ENCODE measurements at places on chromosomes 4 and X. TPM values are rescaled to one million over a fixed set of nuclear protein-coding genes. Genes with fewer than 3 reads are reported as not detected.

DNA sequence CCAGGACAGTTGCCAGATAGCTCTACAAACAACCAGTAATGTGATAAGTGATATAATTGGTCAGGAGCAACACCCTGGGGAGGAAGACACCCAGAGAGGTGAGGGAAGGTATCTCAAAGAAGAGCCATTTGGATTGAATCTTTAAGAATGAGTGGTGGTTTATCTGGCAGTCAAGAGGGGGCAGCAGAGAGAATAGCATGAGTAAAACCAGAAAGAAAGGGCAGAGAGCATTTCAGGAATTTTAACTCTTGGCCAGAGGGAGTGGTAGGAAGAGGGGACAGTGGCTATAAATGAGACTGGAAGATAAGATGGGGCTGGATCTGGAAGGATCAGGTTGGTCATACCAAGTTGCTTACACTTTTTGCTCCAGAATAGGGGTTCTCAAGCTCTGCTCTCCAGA, 5.9 kb upstream of the SEPTIN6 start:
- peak; percentile 73 for DNase-seq

DNA sequence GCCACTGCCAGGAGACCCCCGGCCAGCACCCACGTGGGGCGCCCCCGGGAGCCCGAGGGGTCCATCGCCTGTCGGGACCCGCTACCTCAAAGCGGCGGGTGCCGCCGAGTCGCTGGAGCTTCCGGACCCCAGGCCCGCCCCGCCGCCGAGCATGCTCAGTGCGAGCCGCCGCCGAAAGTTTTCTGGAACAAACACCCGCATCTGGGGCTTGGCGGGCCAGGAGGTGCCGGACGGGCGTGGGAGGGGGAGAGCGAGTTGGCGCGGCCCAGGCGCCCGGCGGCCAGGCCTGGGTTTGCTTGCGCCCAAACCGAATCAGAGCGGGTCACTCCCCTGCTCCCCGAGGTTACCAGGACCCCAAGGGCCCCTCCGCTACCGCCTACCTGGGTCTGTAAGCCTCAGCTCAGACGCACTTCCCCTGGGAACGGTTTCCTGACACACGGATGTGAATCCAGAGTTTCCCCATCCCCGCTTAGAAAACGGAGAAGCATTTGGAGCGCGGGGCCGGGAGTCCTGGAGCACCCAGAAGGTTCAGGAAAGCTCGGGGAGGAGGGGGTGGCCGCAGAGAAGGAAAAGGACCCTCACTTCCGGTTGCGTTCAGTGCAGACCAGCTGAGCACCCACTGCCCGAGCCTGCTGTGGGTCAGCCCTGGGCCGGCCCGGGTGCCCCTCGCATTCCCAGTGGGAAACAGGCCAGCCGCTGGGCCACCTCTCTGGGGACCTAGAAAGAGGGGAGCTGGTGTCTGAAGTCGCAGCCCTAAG, at the start of gene EVC2:
Gene EVC2, minus strand, starts transcription at position 111 of the 758 bp plus-strand sequence. Its CDS starts 46 bp downstream, at position 65.
- DNase-seq = peak; percentile 35

GRCh38 chr4:14772388-14772787, 229.9 kb upstream of the CPEB2 start:
- DNase-seq = no peak

- DNase-seq = peak; percentile 33
These were observed 190.4 kb downstream of the ARAP2 start for GRCh38 chr4:36053930-36054329.

- DNase-seq = peak; percentile 31
These were observed 16.1 kb upstream of the TBC1D14 start for GRCh38 chr4:6893449-6894085.

- peak; percentile 36 for DNase-seq
These were observed 20.4 kb upstream of the SEPSECS start for GRCh38 chr4:25180524-25181131.

- no peak for DNase-seq
These were observed 53.2 kb downstream of the ZFYVE28 start for GRCh38 chr4:2365054-2365912.

DNA sequence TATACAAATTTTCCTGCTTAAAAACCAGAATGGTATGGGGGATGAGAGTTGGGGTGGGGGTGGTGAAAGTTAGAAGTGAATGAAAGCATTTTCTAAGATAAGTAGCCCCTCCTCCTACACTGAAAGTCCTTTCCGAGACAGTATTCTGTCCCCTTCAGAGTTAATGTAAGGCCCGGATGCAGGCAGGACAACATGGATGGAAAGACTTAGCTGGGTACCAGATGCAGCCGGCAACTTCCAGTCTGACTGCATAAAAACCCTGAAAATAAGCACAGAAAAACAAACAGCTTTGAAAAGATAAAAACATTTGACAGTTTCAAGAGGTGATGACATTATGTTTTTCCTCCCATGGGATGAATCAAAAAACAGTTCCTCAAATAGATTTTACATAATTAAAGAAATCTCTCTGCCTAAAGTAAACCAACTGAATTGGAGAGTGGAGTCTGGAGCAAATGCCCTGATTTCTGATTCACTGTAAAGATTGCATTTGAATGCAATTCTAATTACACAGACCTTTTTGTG, 196.3 kb downstream of the GPAT3 start:
- no peak for DNase-seq

GRCh38 chr4:6695660-6696610, 2.3 kb downstream of the S100P start:
- no peak for DNase-seq

GRCh38 chr4:83112678-83113428, 1.7 kb downstream of the PLAC8 start:
- DNase-seq = peak; percentile 89

DNA sequence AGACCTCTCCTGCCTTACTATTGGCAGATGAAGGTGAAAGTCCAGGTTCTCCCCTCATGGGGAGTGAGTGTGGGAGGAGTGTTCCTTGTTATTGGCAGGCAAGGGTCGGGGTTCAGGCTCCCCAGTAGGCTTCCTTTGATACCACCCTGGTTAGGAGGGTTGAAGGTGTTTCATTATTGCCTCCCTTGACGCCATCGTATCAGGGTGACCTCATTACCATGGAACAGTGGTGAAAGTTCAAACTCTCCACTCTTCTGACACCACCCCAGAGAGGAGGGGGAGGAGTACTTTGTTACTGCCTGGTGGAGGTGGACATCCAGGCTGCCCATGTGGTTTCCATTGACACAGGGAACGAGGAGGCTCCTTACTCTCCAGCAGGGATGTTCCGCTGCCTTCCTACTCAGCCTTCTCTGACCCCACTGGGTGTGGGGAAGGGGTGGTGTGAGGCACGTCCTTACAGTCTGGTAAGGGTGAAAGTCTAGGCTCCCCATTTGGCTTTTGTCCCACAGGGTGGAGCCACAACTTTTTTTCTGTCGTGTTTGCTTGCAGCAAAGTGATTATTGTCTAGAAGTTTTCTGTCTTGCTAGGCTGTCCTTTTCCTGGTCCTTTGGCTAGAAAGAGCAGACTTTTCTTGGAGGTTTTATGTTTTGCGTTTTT, 37.2 kb upstream of the USP9X start:
- no peak for DNase-seq

DNA sequence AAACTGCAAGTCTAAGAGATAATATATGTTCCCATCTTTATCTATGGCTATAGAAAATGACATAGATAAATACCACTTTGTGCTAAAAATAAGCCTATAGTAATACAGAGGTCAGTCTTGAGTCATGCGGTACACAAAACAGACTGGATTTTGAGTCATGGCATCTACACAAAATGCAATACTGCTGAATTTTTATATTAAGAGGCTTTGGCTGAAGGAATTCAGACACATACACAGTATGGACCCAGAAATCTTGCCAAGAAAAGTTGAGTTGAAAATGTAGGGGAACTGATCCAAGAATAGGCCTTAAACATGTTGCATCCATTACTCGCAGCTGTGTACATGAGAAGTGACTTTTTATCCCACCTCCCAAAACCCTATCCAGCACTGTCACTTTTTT, 184.4 kb downstream of the TENM3 start:
- no peak for DNase-seq

DNA sequence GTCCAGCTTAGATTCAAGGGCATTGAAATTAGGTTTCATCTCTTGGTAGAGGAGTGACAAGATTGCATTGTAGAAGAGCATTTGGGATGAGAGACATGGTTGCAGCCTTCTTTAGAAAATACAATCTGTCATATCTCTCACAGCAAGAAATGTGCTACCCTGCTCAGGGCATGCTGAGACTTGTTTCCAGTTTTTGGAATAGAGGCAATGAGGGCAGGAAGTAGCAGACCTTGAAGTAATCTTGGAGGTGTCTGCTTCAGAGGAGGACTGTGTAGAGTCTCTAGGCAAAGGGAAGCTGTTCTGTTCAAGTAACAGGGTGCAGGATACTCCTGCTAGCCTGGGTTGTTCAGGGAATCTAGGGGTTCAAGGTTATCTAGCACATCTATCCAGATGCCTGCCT, 116.1 kb upstream of the ZNF827 start:
- DNase-seq = no peak

GRCh38 chr4:159141193-159141592, 38.3 kb downstream of the RAPGEF2 start:
- DNase-seq = no peak

- no peak for DNase-seq
These were observed 13.5 kb upstream of the ASMTL start for GRCh38 chrX:1466232-1466661.

DNA sequence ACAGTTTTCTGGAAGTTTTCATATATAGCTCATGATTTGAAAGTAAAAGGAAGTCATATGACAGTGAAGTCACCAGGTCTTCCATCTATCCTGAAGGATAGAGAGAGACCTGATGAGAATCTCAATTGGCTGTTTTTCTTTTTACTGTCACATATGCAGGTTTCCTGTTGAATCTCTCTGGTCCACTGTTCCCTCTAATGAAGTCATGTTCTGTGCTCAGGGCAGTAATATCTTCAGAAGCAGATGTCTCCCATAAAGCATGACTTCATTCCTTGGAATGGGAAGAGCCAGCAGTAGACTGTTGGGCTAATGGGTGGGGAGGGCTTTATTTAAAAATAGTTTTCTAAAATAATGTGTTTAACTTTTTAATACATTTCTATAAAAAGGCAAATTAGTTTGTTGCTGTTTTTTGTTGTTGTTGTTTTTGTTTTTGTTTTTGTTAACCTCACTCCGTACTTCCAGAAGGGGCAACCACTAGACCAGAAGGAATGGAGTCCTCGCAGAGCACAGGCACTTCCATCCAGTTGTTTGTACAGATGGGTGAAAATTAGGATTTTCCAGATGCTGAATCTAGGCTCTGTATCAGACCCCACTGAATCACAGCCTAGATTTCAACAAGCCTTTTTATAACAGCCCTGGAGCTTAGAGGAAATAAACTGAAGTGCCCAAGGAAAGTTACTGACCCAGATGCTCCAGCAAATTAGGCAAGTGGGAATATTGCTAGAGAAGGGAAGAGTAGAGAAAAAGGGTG, 54.2 kb downstream of the AWAT2 start:
- DNase-seq = no peak

GRCh38 chr4:95548738-95549245, at the start of gene UNC5C:
UNC5C (minus strand) TSS chr4:95548973.
- DNase-seq = peak; percentile 65

DNA sequence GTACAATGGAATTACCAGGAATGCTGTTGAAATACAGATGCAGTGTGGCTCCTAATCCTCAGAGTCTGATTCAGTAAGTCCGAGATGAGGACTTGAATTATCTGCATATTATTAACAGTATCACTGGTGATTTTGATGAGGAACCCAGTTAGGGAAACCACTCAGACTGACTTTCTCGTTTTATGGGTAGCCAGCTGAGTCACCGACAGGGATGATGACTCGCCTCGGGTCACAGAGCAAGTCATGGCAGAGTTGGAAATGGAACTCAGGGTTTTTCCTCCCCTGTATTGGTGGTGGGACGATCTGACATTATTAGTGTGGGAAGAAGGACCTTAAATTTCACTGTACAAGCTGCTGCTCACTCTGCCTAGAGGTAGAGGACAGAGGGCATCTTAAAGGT, 51.3 kb downstream of the RTL9 start:
- DNase-seq = peak; percentile 85

DNA sequence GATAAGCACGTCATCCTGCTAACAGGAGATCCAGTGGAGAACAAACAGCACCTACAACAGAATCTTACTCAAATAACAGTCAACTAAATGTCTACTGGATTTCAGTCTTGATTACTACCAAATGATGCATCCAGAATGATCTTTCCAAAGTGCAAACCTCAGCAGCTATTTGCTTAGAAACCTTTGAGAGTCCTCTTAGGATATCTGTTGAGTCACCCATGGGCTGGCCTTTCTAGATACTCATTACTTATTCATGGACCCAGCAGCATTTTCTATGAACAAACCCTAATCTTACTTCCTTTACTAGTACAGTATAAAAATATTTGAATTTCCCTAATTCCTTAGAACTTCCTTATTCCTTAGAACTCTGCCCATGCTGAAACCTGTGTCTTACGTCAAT, 118.5 kb upstream of the PABPC4L start:
- peak; percentile 42 for DNase-seq

GRCh38 chrX:39856472-39857121, 241.2 kb downstream of the BCOR start:
- DNase-seq = no peak

- DNase-seq = no peak
These were observed 1073.4 kb downstream of the NLGN4X start for GRCh38 chrX:5155301-5155700.

RGN gene
- total RNA-seq = 1.9 TPM

PAK3 gene
- 0.59 TPM for total RNA-seq

CFAP299 gene
- total RNA-seq = not detected

PDGFRA gene
- total RNA-seq = 0.62 TPM

PRDX4 gene
- total RNA-seq = 479 TPM

PABPC1L2A gene
- not detected for total RNA-seq

MTCP1 gene
- total RNA-seq = 11.6 TPM

WDR17 gene
- 0.86 TPM for total RNA-seq

USP51 gene
- total RNA-seq = 1.1 TPM

LUZP4 gene
- total RNA-seq = not detected
